GM04503 (cell line): ENCODE measurements at places on chromosomes 3 and 15.
A peak's percentile ranks its signal among the peaks of the same experiment; 100 is the strongest.

DNA sequence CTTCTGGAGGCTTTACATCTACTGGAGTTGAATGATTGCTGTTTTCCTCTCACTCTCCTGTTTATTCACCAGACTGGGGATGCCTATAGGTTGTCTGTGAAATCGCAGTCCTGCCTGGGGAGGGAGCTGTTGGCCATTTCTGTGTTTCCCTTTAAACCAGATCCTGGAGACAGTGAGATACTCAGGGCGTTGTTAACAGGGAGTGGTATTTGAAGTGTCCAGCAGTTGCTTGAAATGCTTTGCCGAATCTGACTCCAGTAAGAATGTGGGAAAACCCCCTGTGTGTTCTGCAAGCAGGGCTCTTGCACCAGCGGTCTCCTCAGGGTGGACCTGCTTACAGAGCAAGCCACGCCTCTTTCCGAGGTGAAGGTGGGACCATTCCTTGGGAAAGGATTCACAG is 4.3 kb upstream of the LRRK1 start:
- no peak for DNase-seq

DNA sequence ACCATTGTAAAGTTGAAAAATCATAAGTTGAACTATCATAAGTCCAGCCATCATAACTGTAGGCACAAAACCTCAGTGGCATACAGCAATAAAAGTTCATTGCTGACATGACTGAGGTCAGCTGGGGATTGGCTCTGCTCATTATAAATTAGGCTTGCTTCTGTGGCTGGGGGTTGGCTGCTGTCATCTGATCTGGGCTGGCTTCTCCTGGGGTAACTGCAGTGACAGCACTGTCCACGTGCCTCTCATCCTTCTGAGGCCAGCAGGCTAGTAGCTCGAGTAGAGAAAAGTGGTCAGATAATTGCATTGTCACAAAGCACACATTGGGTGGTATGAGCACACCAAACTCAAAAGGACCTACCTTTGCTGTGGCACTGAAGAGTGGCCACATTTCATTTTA is 31.3 kb downstream of the CMTM7 start:
- no peak for DNase-seq

DNA sequence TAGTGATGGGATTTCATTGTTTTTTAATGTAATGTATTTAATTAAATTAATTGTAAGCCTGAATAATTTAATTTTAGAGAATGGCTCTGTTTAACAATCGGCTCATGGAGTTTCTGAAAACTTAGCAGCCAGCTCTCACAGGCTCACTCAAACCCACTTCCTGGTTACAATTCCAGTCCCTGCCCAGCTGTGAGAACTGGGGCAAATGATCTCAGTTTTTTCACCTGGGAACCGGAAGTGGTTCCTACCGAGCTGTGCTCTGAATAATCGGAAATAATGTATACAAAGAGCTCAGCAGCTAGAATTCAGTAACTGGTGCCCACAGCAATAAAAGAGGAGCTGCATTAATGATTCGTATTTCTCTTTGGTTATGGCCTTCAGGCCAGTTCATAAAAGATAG is 244.3 kb upstream of the MCTP2 start:
- no peak for DNase-seq

- no peak for DNase-seq
These were observed 21.6 kb upstream of the SLC28A2 start for GRCh38 chr15:45230245-45230965.

DNA sequence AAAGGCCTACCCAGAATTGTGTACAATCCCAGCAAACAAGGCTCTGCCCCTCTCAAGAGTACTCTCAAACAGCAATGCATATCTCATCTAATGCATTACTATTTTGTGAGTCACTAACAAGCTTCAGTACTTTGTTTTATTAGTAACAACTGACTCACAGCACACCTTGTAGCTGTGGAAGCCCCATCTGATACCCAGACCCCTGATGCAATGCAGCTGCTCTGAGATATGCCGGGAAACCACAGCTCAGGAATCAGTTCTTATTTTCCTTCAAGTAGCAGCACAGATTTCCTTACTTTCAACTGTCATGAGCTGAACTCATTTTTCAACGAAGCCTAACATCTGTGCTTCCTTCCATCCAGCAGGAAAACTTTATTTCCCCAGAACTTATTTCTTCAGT is 37.8 kb downstream of the CCNL1 start:
- no peak for DNase-seq

DNA sequence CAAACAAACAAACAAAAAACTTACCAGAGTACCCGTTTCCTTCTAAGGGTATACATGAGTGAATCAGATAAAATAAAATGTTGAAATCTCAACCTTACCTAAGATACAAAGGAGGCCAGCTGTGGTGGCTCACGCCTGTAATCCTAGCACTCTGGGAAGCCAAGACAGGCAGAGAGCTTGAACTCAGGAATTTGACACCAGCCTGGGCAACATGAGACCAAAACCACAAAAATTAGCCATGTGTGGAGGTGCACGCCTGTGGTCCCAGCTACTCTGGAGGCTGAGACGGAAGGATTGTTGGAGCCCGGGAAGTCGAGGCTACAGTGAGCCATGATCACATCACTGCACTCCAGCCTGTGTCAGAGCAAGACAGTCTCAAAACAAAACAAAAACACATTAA is 11.0 kb upstream of the FAM219B start:
- DNase-seq: no peak

DNA sequence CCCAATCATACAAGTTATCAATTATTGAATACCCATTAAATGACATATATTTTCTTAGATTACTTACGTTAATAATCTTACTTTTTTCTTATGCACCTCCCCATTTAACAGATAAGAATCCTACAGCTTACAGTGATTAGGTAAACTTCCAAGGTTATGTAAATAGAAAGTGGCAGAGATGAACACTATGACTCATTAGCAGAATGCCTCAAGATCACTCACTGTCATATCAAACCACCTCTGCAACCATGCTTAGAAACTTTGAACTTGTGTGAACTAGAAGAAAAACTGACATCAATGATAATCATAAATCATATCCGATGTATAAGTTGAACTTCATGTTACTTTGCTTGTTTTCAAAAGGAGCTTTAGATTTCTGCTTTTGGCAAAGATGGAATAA is 911.6 kb upstream of the ARPP21 start:
- DNase-seq: no peak

- DNase-seq: no peak
These were observed 17.4 kb upstream of the RPUSD3 start for GRCh38 chr3:9861201-9861600.

GRCh38 chr15:75008221-75008625 is 12.9 kb downstream of the SCAMP5 start:
- DNase-seq: no peak

DNA sequence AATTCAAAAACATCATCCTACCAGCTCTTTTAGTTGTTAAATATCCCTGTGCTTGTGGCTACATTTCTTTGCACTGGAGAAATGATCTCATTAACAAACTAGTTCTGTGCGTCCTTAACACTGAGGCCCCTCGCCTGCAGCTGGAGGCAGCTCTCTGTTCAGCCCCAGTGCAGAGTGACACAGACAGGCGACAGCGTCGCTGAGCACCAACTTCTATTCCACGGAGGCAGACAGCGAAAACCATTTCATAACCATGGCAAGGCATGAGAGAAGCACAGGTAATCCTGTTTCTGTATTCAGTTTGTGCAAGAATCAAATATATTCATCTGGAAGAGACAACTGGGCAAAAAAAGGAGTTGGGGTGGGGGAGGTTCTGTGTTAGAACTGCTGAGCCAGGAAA is 530.7 kb downstream of the ZIC1 start:
- no peak for DNase-seq

DNA sequence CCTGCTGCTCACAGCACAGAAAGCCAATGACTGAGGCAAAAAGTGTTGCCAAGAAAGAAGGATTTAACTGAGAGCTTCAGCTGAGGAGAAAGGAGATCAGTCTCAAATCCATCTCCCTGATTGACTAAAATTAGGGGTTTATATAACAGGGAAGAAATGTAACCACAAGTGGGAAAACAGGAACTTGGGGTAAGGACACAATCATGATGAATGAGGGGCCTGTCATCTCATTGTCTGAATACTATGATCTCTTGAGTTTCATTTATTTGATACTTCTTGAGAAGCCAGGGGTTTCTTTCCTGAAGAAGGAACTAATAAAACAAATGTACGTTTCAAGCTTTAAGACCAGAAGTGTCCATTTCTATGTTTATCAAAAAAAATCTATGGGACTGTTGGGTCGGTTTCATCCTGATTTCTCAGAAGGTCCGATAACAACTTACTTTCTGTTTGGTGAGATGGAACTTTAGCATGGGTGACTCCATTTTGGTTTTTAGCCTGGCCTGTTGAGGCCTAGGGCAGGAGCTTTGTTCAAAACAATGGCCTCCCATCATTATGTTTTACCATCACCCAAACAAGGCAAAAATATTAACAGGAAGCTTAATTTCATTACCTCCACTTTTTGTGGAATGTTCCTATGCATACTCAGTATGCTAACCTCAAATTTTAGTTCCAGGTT is 76.6 kb upstream of the PIAS1 start:
- DNase-seq: no peak

DNA sequence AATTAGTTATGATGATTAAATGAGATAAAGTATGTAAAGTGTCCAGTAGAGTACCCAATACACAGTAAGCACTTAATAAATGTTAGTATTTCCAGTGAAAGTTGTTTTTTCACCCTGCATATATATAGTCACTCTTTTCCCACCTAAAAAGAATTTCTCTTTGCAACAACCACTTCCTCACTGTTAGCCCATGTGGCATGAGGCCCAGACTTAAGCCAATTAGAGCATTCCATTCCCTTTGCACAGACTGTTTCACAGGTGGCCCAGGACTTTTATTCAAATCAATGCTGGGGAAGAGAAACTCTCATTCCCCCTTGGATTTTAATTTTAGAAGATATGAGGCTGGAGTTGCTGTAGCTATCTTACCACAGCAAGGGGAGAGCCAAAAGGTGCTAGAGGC is 3.7 kb downstream of the IFT80 start:
- DNase-seq: peak; percentile 63

GRCh38 chr15:62549345-62549970 is 384.4 kb upstream of the C2CD4B start:
- DNase-seq: no peak

- DNase-seq: no peak
These were observed 101.5 kb upstream of the SLC6A6 start for GRCh38 chr3:14300721-14301399.

DNA sequence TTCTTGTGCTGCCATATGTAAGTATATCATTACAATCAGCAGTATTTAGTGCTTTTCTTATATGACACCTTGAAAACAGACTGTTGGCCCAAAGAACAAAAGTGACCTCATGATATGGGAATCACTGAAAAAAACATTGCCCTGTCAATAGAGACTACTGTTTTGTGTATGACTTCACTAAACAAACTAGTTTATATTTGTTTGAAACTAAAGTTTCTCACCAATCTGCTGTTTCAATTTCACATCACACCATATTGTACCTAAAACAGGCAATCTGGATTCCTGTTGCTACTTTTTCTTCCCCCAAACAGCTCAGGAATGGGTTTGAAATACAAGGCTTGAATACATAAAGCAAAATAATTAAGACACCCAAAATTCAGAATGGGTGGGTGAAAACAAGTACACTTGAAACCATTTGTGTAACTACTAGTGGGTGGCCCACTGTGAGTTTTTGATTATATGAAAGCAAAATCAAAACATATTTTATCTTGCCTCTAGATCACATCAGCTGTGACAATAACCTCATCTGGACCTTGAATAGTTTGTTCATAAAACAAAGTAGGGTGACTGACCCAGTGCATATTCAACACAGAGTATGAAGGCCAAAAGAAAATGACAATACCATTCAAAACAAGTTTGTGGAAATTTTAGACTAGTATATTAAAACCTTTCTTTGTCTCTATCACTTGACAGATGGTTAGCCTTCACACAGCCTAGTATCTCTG is 5.9 kb downstream of the ZBTB20 start:
- no peak for DNase-seq

DNA sequence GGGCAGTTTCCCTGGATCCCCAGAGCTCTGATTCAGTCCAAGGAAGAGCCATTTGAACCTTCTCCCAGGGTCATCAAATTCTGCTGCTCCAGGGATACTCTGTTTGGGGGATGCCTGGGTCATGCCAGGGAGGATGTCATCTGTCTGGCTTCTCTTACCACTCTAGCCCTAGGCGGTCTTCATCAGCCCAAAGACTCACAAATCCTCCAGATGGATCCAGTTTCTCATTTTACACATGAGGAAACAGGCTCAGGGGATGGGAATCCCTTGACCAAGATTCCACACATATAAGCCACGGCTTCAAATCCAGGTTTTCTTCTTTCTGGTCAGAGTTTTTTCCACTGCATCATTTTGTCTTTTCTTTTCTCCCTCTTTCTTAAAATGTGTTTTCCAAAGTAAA is 36.7 kb downstream of the SLC28A1 start:
- DNase-seq: peak; percentile 25

DNA sequence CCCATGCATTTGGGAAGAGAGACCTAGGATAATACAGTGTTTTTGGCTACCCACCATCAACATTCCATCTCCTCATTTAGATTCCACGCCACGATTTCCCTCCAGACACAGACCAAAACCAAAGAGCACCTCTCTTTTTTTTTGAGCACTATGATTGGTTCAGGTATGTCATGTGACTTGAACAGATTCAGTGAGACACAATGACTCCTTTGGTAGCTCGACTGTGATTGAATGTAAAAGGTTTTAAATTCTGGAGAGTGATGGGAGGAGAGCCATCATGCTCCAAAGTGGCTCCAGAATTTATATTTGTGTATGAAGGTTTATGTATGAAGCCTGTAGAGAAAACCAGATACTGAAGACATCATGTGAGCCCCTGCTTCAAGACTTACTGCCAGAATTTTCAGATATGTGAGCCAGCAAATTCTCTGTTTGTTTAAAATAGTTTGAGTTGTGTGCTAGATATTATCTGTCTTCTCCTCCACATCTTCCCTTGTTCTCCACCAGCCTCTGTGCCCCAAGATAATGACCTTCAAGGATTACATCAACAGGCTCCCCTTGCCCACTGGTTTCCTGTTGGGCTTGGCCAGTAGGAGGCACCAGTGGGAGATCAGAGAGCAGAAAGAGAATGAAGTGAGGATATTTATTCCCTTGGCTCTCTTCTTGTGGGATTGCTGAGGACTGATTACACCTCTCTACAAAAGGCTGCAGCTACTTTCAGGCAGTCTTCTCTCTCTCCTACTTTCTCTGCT is 12.5 kb downstream of the MYD88 start:
- no peak for DNase-seq
